Astrocyte (in vitro differentiated cells and primary cell): ENCODE measurements at places on chromosomes 1 and 21.

- peak; percentile 69 for DNase-seq
These were observed 43.5 kb downstream of the MAST2 start for GRCh38 chr1:45846931-45847330.

DNA sequence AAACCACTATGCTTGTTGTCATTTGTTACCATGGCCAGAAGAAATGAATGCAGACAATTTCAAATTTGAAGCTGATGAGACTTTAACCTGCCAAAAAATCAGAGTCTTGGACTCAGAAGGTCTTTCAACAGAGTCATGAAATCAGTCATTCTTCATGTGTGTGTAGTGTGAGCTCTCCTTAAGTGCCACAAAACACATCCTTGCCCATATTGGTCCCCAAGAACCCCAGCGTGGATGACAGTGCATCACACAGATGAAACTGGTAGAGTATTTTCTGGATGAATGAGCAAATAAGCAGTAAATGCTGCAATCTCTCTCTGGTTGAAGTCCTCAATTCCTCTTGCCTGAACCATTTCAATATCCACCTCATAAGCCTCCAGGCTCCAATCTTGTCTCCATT lies 28.7 kb upstream of the ETS2 start:
- DNase-seq, result no peak

- no peak for DNase-seq
These were observed 115.5 kb downstream of the DHRS3 start for GRCh38 chr1:12502336-12503109.

GRCh38 chr1:198019126-198019525 lies 102.0 kb downstream of the LHX9 start:
- DNase-seq, result no peak

DNA sequence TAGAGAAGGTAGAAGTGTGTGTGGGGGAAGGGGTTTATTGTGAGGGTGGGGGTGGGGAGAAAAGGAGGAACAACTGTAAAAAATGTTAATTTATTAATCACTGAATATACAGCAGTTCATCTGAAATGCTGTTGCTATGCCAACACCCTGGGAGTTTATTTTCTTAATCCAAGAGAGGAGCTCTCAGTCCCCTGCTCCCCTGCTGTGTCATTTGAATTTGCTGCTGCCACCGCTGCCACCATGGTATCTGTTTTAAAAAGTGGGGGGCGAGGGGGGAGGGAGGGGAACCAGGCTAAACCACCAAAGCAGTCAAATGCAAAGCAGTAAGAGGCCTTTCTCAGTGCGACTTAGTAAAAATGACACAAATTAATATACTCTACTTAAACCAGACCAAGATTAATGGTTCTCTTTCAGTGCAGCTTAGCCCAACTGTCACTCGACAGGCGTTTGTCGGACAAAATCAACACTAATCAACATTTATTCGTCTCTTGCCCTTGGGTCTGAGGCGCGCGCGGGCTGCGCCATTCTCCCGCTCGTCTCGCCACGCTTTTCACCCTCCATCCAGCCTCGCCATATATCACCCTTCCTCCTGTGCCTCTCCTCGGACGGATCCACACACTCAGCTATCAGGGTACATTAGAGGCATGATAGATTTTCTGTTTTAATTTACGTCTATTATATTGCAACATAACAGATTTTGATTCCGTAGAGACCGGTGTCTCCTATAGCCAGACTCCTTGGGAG lies 76.2 kb downstream of the PBX1 start:
- DNase-seq, result no peak

DNA sequence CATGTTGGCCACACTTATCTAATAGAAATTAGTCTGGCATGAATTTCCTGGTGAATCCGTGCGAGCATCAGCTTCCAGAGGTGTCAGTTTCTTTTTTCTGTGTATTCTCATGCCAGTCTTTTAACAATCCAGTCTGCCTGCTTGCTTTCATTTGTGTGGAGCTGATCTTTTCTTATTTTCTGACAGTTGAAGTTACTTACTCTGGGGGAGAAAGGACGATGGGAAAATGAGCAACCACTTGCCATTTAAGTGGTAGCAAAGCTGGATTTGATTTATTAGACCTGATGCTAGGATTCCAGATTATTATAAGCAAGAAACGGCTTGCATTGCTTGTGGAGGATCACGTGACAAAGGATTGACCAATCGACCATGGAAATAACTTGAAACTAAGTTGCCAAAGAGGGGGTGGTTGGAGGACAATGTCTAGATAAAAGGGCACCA lies 24.3 kb upstream of the APP start:
- DNase-seq, result no peak

GRCh38 chr1:150180474-150180873 lies 30.8 kb downstream of the PLEKHO1 start:
- DNase-seq, result no peak

DNA sequence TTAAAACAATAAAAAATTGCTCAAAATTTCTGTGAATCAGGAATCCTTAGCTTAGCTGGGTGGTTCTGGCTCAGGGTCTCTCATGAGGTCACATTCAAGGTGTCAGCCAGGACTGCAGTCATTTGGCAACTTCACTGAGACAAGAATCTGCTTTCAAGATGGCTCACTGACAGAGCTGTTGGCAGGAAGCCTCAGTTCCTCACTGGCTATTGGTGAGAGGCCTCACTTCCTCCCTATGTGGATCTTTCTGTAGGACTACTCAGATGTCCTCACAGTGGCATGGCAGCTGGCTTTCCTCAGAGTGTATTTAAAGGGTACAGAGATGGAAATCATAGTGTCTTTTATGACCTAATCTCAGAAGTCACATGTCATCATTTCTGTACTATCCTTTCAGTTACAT lies 785.7 kb downstream of the ADGRL2 start:
- no peak for DNase-seq

DNA sequence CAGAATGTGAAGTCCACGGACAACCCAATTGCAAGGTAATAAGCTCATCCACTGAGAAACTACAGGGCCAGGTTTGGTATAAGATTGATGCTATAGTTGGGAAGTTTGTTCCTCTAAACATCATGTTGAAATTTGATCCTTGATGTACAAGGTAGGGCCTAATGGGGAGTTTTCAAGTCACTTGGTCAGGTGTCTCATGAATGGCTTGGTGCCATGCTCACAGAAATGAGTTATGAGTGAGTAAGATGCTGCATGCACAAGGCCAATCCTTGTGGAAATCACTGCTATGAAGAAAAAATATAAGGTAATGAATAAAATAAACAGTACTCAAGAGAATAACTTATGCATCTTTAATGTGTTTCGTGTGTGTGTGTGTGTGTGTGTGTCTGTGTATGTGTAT lies 1891.2 kb downstream of the NCAM2 start:
- DNase-seq, result no peak
